Large intestine (tissue), 12 donors: ENCODE measurements at places on chromosomes 12 and 14. TPM values are rescaled to one million over a fixed set of nuclear protein-coding genes. Genes with fewer than 3 reads are reported as not detected.

Gene TSPAN9
- polyA plus RNA-seq: 24.9 TPM

Gene FAM234B
- polyA plus RNA-seq: 5.3 TPM

Gene PRH2
- polyA plus RNA-seq: 0.55 TPM

GRCh38 chr12:64362721-64363305 is 27.7 kb downstream of the C12orf56 start:
- no peak overlapping the region for H3K4me3 ChIP-seq
- H3K36me3 ChIP-seq: no peaks in the 10 kb centered on the region
- H3K27me3 ChIP-seq: no peaks in the 10 kb centered on the region
- H3K4me1 ChIP-seq: no peaks in the 10 kb centered on the region
- no peak overlapping the region for H3K27ac ChIP-seq

GRCh38 chr12:95551305-95551704 is at the start of gene USP44:
TSS of gene USP44 (minus strand) at chr12:95551476. CDS start at chr12:95534256, 17,220 bp downstream.
- DNase-seq: no peak
- H3K4me1 ChIP-seq: peaks cover 12% of the 10 kb centered on the region
- no peak within 1 kb of the TSS for H3K4me3 ChIP-seq
- H3K27me3 ChIP-seq: peaks cover 42% of the 10 kb centered on the region

- peaks cover 14% of the 10 kb centered on the region for H3K36me3 ChIP-seq
- no peak overlapping the region for H3K4me3 ChIP-seq
- no peaks in the 10 kb centered on the region for H3K27me3 ChIP-seq
- H3K4me1 ChIP-seq: no peaks in the 10 kb centered on the region
These were observed 107.1 kb downstream of the LGMN start for GRCh38 chr14:92641306-92641705.

GRCh38 chr14:100989924-100990323 is 86.4 kb upstream of the RTL1 start:
- no peak overlapping the region for H3K4me3 ChIP-seq
- H3K4me1 ChIP-seq: no peaks in the 10 kb centered on the region
- H3K27me3 ChIP-seq: no peaks in the 10 kb centered on the region
- no peaks in the 10 kb centered on the region for H3K36me3 ChIP-seq
- no peak overlapping the region for H3K27ac ChIP-seq

GRCh38 chr12:59973515-59973914 is 377.7 kb downstream of the SLC16A7 start:
- H3K27ac ChIP-seq: no peak overlapping the region
- H3K4me1 ChIP-seq: no peaks in the 10 kb centered on the region
- no peaks in the 10 kb centered on the region for H3K36me3 ChIP-seq
- DNase-seq: no peak
- no peaks in the 10 kb centered on the region for H3K27me3 ChIP-seq

DNA sequence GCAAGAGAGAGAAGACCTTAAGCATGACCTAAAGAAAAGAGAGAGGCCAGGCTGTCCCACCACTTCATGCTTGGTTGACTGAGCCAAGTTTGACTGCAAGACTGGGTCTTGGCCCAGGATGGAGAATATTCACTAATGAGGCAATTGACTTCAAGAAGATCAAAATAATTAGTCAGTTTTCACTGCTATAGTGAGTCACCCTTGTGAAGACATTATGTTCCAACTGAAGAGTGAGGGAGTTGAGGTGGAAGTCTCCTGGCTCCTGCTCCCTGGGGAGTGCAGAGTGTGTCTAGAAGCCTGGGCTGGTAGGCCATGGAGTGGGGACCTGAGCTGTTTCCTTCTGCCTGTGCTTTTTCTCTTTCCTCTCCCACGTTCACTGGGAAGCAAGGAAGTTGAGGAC is 117.6 kb downstream of the CACNA1C start:
- H3K4me1 ChIP-seq: peaks cover 25% of the 10 kb centered on the region
- no peaks in the 10 kb centered on the region for H3K27me3 ChIP-seq
- no peak overlapping the region for H3K4me3 ChIP-seq
- no peak overlapping the region for H3K27ac ChIP-seq
- DNase-seq: no peak

GRCh38 chr14:43900173-43900655 is 606.9 kb downstream of the FSCB start:
- H3K27me3 ChIP-seq: no peaks in the 10 kb centered on the region
- peaks cover 25% of the 10 kb centered on the region for H3K4me1 ChIP-seq
- no peaks in the 10 kb centered on the region for H3K36me3 ChIP-seq
- H3K4me3 ChIP-seq: no peak overlapping the region
- peak; percentile 87 for DNase-seq

DNA sequence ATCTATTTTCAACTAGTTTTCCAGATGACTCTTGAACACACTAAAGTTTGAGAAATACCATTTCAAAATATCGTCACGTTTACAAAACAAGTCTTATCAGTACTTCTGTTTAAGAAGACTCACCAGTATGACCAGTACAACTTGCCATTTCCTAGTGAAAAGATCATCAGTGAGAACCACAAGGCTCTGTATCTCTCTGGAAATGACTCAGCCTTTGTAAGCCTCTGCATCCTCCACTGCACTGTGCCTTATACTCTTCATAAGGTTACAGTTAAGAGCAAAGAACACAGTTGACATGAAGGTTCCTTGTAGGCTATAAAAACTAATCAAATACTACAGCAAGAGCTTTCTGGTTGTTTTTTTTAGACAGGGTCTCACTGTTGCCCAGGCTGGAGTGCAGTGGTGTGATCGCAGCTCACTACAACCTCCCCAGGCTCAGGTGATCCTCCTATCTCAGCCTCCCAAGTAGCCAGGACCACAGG is 5.7 kb upstream of the VTI1B start:
- no peak overlapping the region for H3K4me3 ChIP-seq
- peaks cover 6% of the 10 kb centered on the region for H3K4me1 ChIP-seq
- no peaks in the 10 kb centered on the region for H3K27me3 ChIP-seq
- peaks cover 19% of the 10 kb centered on the region for H3K36me3 ChIP-seq
- H3K27ac ChIP-seq: no peak overlapping the region

GRCh38 chr14:23063601-23064000 is 6.3 kb upstream of the CDH24 start:
- no peak for DNase-seq
- no peak overlapping the region for H3K4me3 ChIP-seq

GRCh38 chr12:1503281-1503711 is 91.1 kb downstream of the FBXL14 start:
- H3K27ac ChIP-seq: no peak overlapping the region
- no peaks in the 10 kb centered on the region for H3K4me1 ChIP-seq
- H3K36me3 ChIP-seq: no peaks in the 10 kb centered on the region
- no peaks in the 10 kb centered on the region for H3K27me3 ChIP-seq
- no peak overlapping the region for H3K4me3 ChIP-seq

GRCh38 chr12:106288101-106288493 is 14.4 kb upstream of the TCP11L2 start:
- DNase-seq: no peak
- H3K36me3 ChIP-seq: no peaks in the 10 kb centered on the region
- H3K27me3 ChIP-seq: no peaks in the 10 kb centered on the region
- peaks cover 14% of the 10 kb centered on the region for H3K4me1 ChIP-seq
- no peak overlapping the region for H3K27ac ChIP-seq

- no peaks in the 10 kb centered on the region for H3K36me3 ChIP-seq
- H3K27ac ChIP-seq: no peak overlapping the region
- H3K4me1 ChIP-seq: peaks cover 9% of the 10 kb centered on the region
- H3K27me3 ChIP-seq: no peaks in the 10 kb centered on the region
- no peak overlapping the region for H3K4me3 ChIP-seq
These were observed 42.0 kb upstream of the CHPT1 start for GRCh38 chr12:101655393-101655792.

- no peaks in the 10 kb centered on the region for H3K27me3 ChIP-seq
- H3K27ac ChIP-seq: peak overlapping the region; percentile 92
- H3K4me1 ChIP-seq: no peaks in the 10 kb centered on the region
- no peak for DNase-seq
- no peaks in the 10 kb centered on the region for H3K36me3 ChIP-seq
These were observed 830 bp upstream of the MIS18BP1 start for GRCh38 chr14:45253754-45254310.

- H3K36me3 ChIP-seq: peaks cover 3% of the 10 kb centered on the region
- no peak overlapping the region for H3K27ac ChIP-seq
- no peaks in the 10 kb centered on the region for H3K27me3 ChIP-seq
- DNase-seq: no peak
- H3K4me3 ChIP-seq: no peak overlapping the region
- peaks cover 13% of the 10 kb centered on the region for H3K4me1 ChIP-seq
These were observed 1.6 kb downstream of the ATP6V1D start for GRCh38 chr14:67357969-67358354.

- H3K4me3 ChIP-seq: no peak overlapping the region
- H3K4me1 ChIP-seq: no peaks in the 10 kb centered on the region
- H3K27me3 ChIP-seq: no peaks in the 10 kb centered on the region
- H3K27ac ChIP-seq: no peak overlapping the region
- peaks cover 91% of the 10 kb centered on the region for H3K36me3 ChIP-seq
- DNase-seq: no peak
These were observed 24.2 kb downstream of the OTUB2 start for GRCh38 chr14:94050231-94050880.

DNA sequence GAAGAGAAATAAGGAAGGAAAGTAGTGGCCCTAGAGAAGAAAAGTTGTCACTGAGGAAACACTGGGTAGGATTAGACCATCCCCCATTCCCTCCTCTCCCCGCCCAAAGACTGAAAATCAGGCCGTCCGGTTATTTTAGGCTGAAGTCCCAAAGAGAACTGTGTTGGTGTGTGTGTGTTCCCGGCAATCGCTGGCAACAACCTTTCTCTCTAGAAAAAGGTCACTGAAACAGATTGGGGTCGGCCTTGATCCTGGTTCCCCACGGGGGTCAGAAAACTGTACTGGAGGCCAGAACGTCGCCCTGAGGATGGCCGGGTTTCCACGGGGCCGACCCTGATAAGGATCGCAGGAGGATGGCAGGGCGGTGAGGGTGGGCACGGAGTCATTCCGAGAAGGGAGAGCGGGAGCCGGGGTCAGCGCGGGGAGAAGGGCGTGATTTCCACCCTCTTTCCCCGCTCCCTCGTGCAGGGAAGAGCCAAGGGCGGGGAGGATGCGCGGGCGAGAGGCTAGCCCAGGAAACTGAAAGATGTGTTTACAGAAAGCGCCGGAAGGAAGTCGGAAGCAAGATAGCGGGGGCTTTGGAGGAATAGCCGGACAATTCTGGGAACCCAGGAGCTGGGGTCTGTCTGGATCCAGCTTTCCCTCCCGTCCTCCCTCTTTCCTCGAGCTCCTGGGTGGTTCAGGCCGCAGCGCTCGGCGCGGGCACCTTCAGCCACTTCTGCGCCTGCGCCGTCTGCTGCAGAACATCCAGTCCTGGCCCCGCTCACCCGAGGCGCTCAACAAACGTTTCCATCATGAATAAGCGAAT is 25.3 kb upstream of the SPTLC2 start:
- DNase-seq: peak; percentile 57
- H3K27ac ChIP-seq: no peak overlapping the region
- H3K27me3 ChIP-seq: no peaks in the 10 kb centered on the region
- no peaks in the 10 kb centered on the region for H3K36me3 ChIP-seq
- H3K4me1 ChIP-seq: peaks cover 22% of the 10 kb centered on the region
